ENCODE measurements at places on chromosomes 4 and X.

DNA sequence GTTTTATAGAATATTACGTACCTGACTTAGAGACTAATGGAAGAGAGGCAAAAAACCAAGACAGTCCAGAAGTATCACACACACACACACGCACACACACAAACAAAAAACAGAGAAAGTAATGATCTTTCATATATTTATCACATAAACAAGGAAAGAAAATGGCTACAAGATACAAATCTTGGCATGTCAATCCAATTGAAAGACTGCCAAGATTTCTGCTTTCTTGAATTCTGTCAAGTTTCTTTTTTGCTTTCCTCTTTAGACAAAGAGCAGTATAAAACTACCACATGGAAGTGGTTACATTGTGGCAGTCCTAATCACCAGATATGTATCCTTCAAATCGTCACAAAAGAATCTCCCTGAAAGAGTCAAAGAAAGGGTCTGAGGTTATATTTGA is 2097.4 kb upstream of the AGA start:
- DNase-seq, result no peak

DNA sequence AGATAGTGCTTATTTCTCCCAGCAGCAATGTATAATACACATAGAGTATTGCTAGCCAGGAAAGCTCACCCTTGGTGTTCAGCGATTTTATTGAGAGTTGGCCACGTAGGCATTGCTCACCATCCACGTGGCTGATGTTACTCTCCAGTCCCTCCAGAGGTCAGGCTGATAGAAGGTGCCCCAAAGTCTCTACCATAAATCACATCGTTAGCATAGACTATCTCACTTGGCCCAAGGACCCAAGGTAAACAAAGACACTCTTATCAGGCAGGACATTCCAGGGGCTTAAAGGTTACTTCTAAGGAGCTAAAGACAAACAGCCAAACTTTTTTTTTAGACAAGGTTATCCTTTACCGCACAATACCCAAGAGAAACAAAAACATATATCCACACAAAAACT is 30.3 kb upstream of the RGN start:
- DNase-seq, result no peak

DNA sequence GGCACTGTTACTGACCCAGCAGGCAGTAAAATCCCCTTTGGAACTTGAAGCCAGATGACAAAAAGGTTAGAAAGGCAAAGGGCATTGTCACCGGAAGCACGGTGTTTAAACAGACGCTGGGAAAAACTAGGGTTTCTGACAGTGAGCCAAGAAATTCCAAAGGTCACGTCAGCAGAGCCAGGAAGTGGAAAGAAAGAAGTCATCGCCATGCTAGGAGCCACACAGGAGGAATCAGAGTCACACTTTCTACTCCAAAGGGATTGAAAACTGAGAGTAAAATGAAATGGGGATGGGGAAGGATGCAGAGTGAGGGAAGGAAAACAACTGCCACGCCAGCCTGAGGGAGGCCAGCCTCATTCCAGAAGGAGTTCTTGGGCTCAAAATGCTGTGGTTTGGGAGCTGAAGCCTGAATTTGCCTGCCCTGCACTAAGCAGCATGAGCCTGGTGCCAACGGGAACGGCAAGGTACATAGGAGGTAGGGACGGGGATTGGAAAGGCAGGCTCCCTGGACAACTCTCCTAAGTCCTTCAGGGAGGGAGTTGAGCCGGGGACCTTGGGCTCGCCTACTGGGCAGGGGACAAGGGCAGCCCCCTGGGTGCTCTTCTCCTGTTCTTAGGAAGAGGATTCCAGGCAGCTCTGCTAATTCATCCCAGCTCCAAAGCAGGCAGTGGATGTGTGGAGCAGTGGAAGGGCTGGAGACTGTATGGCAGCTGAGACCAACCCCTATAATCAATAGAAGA is 66.8 kb downstream of the SOWAHB start:
- no peak for DNase-seq

- no peak for DNase-seq
Measured at GRCh38 chr4:40486534-40486933, 143.1 kb downstream of the RBM47 start.

GRCh38 chr4:6180841-6181631 is 19.3 kb downstream of the JAKMIP1 start:
- peak; percentile 79 for DNase-seq

DNA sequence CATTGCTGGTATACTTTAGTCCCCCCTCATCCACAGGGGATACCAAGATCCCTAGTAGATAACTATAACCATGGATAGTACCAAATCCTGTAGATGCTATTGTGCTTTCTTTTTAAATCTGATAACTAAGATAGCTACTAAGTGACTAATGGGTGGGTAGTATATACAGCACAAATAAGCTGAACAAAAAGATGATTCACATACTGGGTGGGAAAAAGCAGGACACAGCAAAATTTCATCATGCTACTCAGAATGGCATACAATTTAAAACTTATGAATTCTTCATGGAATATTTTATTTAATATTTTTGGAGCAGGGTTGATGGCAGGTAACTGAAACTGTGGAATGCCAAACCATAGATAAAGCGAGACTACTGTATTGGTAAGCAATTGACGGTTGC is 161.6 kb downstream of the IL15 start:
- no peak for DNase-seq

DNA sequence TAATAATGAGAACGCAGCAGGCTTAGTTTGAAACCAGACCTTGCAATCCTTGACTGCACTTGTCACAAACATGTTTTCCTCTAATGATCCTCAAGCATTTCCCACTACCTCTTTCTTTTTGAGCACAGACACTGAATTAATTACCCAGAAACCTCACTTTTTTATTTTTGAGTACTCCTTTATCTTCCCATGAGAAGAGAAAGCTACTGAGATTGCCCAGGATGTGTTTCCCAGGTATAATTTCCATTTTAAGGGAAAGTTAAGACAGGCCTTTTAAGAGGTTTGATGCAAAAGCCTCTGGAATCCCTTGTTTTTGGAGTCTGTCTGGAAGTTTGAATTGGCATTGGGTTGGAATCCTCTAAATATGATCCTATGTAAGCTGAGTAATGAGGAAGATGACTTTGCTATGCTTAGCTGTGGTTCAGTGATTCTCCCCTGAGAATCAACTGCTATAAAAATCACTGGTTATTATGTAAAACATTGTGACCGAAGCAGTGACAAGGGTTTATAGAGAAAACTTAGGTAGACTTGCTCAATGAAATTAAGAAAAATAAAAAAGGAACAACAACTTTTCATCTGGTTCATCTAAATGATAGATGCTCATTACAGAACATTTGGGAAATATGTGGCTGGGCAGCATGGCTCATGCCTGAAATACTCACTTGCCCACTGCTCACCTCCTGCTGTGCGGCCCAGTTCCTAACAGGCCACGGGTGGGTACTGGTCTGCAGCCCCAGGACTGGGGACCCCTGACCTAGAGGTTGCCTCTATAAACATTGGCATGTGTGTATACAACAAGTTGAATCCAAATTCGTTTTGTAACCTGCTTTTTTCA is 10.8 kb upstream of the RHOH start:
- DNase-seq, result no peak

GRCh38 chrX:9326369-9326768 is 138.5 kb upstream of the TBL1X start:
- no peak for DNase-seq

DNA sequence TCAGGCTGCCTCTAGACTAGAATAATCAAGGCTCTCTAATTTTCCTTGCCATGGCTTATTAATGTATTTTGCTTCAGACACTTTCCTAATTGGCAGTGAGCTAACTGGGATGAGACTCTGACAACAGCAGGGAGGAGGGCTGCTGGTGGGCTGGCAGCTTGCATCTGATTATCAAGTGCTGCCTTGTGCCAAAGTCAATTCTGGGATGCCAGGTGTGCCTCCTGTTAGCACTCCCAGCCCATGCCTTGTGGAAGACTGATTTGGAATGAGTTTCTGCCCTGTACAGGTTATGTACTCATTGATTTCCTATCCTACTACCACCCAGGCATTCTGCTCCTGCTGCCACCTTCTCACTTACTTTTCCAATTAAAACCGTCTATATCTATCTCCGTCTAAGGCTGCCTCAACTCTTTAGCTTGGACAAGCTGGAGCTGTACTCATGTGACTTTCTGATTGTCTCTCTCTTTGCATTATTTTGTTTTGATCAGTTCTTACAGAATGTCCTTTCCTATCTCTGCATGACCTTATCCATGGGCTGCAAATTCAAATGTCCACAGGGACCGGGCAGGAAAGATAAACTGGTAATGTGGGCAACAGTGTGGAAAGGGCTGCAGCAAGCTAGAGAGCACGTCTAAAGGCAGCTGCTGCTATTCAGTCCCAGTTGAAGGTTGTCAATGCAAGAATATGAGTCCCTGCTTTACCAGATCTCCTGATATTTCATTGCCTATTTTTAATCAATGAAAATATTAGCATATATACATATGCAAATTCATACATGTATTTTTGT is 112.6 kb downstream of the GABRA2 start:
- DNase-seq, result no peak

DNA sequence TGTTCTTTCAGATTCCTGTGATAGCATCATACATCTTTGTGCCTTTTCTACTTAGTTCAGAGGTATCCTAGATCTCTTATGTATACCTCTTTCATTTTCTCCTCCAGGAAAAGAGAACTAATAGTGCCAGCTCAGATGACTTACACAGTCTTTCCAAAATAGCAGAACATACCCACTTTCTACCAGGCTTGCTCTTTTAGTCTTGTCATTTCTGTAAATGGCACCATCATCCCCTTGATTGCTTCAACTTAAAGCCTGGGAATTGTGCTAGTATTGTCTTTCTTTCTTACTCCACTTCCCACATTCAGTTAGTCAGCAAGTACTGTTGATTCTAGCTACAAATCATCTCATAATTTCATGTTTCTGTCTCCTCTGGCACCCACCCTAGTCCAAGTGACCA is 5.1 kb downstream of the APEX2 start:
- DNase-seq, result no peak

DNA sequence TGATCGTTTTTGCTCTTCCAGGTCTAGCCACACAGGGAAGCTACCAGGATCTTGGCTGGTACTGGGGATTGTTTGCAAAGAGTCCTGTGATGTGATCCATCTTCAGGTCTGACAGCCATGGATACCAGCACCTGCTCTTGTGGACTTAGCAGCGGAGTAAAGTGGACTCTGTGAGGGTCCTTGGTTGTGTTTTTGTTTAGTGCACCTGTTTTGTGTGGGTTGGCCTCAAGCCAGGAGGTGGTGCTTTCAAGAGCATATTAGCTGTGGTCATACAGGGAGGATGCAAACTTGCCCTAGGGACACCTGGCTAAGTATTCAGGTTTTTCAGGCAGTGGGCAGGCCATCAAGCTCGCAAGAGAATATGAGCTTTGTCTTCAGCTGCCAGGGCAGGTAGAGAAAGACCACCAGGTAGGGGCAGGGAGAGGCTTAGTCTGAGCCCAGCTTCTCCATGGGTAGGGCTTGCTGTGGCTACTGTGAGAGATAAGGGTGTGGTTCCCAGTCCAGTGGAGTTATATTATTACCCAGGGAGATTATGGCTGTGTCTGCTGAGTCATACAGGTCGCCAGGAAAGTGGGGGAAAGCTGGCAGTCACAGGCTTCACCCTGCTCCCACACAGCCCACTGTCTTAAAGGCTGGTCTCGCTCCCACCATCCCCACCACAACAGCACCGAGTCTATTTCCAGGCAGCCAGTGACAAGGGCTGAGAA is 293.7 kb downstream of the PCDH18 start:
- no peak for DNase-seq

Data from activated effector memory CD4-positive, alpha-beta T cell treated with anti-CD3 and anti-CD28 coated beads, Interleukin-2, amount 50 U/mL, for 16 hours (primary cell).